ENCODE measurements at places on chromosomes 4 and X.

DNA sequence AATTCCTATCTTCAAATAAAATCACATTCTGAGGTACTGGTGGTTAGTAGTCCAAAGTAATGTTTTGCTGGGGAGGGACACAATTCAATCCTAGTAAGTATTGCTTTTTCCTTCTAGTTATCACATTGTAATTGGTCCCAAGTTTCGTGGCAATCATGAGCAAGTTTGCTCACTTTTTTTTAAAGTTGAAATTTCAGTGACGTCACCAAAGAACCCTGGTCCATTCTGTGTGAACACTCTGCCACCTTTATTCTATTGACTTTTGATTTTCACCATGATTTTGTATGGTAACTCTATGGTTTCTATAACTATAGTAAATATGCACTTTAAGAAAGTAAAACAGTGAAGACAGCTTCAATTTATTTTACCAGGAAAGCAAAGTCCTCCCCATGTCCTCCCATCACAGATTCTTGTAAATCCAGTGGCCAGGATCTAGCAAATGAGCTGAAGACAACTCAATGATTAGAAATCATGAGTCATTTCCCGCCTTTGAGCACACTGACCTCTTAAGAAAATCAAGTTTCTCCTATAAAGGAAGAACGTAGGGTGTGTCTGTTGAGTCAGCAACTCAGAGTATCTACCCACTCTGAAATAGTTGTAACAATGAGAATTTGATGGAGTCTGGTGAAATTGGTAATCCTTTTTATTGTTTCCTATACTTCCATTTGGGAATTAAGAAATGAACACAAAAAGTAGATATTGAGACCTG lies 1306.6 kb upstream of the PABPC4L start:
- DNase-seq: no peak

DNA sequence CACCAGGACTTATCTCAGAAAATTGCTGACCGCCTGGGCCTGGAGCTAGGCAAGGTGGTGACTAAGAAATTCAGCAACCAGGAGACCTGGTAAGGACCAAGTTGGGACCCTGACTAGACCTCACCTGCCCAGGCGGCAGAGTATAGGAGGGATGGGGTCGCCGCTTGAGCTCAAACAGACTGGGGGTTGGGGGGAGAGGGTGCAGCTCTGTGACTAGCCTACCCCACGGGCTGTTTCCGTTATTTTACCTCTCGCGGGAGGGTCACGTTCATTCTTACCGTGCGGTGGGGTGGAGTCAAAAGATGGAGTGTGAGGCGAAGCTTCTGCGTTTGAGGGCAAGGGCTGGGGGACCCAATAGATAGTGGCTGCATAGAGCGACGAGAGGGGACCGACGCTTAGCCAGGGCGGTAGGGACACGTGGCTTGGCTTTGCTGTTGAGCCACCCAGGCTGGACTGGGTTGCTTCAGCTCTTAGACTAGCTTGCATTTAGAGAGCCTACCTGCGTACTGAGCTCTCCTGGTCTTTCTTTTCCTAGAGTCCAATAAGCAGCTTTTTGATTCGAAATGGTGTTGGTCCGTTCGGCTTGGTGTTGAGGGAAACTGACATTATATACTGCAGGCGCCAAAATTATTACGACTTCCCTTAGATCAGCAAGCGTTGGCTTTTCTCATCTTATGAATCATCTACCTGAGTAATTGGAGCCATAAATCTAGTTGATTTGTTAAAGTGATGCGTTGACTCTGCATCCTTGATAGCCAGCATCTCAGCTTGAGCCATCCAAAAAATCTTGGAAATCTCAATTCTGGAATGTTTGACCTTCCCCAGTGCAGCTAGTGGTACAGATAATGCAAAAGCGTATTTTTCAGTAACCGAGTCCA lies 591 bp downstream of the PRPS1 start:
- DNase-seq: peak; percentile 3

GRCh38 chr4:72513227-72513626 lies 55.8 kb downstream of the ADAMTS3 start:
- no peak for DNase-seq

DNA sequence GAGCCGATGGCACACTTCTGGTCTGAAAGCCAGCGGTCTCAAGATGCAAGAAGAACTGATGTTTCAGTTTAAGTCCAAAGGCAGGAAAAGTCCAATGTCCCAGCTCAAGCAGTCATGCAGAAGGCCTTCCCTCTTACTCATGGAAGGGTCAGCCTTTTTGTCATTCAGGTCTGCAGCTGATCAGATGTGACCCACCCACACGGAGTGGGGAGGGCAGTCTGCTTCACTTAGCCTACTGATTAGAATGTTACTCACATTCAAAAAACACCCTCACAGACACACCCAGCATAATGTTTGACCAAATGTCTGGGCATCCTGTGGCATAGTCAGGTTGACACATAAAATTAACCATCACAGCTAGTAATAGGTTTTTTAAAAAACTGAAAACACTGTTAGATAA lies 6.6 kb downstream of the HCCS start:
- DNase-seq: no peak

DNA sequence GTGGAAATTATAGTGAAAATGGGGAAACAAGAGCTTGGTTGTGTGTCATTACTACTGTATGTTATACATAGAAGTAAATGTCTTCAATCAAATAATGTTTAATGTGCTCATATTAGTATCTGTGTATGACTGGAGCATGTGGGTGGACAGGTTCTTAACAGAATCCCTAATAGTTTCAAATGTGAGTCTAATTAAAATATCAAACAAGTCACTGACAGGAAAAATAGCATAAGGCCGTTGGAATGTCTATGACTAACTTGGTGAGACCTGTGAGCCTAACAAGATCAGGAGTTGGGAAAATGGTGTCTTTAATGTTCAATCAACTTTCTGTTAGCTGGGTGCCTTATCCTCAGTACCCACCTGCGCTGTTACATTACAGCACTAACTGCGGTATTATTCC lies 6.2 kb upstream of the CXCL3 start:
- no peak for DNase-seq
